ENCODE measurements at places on chromosomes 12 and 14.

DNA sequence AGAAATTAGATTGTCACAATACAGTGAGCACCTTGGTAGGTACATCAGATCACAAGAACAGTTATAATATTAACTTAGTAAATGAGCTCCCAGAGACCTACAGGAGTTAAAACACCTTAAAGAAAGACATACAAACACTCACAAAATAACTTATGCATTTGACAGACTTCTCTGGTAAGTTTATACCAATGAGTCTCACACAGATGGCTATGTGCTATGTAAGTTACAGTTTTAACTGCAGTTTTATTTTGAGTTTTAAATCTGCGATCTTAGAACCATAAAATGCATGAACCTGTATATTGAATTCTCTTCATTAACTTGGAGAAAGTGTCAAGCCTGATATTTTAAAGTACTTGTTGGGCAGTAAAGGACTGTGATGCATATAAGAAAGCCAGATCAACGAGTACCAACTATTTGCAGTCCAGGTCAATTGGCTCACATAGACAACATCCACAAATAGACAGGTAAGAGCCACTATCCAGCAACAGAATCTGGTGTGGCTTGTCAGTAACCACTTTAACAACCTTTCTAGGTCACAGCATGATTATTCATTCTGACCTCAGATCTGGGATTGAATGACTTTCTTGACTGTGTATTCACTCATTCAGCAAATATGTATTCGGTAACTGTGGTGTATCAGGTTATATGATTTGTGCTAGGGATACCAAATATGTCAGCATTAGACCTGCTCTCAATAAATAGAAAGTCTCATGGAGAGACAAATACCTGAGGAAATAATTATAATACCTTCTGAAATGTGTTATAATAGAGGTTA is 856.6 kb upstream of the MGAT4C start:
- DNase-seq: no peak

DNA sequence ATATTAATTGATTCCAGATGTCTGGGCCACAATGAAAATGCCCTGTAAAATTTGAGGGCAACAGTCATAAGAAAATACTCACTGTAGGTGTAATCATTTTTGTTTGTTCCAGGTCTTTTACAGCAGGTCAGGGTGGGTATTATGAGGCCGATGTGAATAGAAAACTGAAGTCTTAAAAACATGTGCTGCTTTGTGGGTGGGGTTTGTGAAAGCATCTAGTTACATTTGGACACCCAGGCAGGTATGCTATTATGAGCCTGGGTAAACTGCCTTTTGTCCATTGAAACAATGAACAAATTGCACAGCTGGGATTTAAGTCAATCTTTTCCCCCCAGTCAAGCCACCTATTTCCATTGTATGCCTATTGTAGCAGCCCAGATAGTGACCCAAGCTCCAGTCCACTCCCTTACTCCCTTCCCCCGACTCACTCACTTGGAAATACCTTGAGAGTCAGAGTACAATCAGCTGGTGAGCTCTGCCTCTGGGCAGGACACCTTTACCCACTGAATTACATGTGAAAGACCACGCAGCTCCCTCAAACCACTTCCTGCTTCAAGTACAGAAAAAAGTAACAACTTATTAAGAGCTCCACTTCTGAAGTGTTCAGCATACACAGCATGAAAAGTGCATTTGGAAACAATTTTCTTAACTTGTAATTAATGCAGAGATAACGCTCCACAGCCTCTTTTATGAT is 1.8 kb downstream of the IGF1 start:
- DNase-seq: peak; percentile 40

- peak; percentile 18 for DNase-seq
These were observed 319 bp downstream of the GALNT6 start for GRCh38 chr12:51390891-51391282.

GRCh38 chr12:11752403-11753149 is 103.1 kb downstream of the ETV6 start:
- no peak for DNase-seq

- no peak for DNase-seq
These were observed 518 bp upstream of the OSBPL8 start for GRCh38 chr12:76560086-76560491.

GRCh38 chr12:127360580-127360979 is 906.4 kb upstream of the TMEM132C start:
- no peak for DNase-seq

DNA sequence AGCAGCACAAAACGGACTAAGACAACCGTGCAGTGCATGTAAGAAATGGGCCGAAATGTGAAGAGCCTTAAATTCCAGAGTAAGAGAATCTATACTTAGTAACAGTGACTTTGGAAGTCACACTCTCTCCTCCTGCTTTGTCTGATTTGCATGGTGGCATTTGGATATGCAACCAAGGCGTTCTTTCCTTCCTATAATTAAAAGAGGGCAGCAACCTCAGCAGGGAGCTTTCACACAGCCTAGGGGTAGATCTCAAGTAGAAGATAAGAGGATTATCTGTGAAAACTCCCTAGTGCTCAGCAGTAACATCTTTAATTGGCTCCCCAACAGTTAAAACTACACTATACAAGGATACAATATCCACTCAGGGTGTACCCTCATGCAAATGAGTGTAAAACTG is 16.5 kb downstream of the GMFB start:
- DNase-seq: no peak

- DNase-seq: no peak
These were observed 24.7 kb downstream of the TRAPPC6B start for GRCh38 chr14:39145266-39145966.

DNA sequence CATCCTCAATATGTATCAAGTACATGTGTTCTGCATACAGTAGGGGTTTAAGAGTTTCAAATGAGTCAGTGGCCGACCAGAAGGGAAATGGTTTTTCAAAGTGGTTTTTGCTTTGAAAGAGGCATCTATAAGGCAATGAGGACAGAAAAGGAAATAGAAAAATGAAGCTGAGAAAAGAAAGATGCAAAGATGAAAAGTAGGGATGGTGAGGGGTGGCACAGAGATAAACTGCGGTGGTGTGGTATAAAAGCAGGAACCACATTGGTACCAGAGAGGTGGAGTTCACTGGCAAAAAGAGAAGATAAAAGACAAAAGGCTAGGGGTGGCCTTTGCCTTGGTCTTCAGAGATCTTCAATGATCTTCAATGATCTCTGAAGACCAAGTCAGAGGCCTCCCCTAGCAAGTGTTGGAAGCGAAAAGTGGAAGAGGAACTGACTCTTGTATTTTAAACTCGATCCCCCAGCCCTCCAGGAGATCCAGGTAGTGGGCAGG is 144.0 kb upstream of the KRR1 start:
- no peak for DNase-seq

DNA sequence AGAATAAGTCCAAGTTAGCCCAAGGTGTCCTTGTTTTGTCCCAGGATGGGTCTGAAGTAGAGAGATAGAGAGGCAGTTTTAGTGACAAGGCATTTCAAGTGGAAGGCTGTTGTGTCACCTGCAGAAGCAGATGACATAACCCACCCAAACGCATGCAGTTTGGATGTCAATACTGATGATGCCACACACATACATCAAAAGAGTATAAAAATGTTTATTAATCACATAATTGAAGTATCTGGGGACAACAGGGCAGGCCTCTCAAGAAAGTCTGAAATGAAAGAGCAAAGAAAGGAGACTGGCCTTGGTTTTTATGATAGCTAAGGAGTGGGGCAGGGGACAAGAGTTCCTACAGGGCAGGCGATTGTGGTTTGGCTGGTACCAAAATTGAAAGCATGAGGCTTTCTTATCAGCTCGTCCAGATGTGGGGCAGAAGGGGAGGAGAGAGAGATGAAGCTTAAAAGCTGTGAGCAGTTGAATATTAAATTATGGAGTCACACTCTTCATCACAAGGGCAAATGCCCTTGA is 78.4 kb upstream of the TSPAN8 start:
- no peak for DNase-seq

DNA sequence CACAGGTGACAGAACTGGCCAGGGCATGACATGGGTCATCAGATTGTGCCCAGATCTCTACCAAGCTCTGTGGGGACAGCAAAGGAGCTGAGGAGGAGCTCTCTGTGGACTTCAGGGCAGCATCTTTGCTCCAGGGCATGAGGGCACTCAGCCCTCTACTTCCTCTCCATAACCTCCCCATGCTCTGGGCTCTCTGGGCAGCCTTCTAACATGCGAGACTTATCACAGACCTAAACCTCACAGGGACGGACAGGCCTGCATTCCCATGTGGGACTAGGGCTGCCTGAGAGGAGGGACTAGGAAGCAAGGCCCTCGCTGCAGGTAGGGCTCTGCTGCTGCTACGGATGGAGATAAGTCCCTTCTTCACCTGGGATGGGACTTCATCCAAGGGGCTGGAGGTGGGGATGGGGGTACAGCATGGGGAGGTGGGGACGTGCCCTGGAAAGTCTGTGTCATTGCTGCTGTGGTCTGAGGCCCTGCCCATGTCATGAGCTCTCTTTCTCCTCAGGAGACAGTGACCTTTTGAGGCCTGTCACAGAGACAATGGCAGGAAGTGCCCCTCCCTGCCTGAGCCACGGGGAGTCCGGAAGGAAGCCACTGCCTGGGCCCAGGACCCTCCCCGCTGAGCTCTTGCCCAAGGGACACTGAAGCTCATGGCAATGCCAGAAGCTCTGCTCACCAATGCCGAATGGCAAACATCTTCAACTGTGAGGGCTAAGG is 44.1 kb downstream of the PITPNM2 start:
- no peak for DNase-seq

DNA sequence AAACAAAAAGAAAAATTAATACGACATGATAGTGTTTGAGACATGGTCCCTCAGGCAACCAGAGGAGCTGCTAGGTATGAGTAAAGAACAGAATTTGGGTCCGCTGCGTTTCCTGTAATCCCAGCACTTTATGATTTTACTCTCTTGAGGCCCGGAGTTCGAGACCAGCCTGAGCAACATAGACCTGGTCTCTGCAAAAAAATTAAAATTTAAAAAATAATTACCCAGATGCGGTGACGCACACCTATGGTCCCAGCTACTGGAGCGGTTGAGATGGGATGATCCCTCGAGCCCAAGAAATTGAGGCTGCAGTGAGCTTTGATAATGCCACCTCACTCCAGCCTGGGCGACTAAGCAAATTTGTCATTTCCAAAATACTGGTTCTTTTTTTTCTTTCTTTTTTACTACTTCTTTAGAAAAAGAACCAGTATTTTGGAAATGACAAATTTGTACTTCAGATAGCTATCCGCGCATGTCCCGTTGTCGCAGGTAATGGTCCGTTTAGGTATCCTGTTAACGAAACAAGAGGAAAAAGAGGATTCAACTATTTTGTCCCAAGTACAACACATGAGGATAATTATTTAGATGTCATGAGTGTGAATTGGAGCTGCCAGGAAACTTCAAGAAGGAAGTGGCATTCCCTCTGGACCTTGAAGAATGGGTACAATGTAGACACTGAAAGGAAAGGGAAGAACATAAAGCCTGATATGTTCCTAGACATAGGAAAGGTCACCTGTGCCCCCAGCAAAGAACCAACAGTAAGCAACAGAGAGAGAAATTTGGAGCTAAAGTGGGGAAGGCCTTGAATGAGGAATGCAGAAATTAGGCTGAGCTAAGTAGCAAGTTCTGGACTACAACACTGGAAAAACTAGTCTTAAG is 1.2 kb upstream of the HECTD1 start:
- no peak for DNase-seq

- no peak for DNase-seq
These were observed 64.9 kb downstream of the TMX1 start for GRCh38 chr14:51304941-51305340.

DNA sequence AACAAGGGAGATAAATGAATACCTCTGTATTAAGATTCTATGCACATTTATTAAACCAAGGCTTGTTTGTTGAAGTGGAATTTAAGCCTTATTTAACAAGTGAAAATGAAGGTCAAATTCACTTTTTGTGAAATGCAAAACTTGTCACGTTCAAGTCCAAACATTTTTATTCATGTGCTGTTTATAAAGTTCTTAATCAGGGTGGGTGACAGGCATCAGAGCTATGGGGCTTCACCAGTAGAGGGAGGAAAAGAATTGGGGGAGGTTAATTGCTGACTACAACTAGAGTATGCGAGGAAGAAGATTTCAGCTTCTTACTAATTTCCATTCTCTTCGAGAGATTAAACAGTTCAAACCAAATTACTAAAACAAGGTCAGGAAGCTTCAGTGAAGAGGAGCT is 9.7 kb downstream of the MOK start:
- no peak for DNase-seq

DNA sequence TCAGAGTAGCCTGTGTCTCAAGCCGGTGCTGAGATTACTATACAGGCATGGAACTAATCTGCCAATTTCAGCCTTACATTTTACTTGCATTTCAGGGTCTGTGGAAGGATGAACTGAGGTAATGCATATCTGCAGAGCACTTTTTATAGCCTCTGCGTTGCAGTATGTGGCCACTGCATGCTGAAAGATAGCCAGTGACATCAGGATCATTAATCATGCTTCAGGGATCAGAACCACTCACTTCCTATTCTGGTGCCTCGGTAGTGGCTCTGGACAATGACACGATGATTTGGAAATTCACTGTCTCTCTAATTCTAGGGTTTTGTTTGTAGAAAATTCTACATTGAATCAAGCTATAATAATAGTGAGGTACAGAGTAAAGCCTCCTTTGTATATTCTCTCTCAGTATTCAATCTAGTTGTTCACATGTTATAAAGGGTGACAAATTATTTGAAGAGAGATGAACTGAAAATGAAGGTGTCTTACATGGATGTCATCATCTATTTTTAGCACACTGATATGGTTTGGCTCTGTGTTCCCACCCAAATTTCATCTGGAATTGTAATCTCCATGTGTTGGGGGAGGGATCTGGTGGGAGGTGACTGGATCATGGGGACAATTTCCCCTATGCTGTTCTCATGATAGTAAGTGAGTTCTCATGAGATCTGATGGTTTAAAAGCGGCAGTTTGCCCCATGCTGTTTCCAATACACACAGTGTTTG is 554.3 kb upstream of the MIS18BP1 start:
- no peak for DNase-seq

- DNase-seq: no peak
These were observed 604 bp downstream of the GLIPR1 start for GRCh38 chr12:75481013-75481705.

DNA sequence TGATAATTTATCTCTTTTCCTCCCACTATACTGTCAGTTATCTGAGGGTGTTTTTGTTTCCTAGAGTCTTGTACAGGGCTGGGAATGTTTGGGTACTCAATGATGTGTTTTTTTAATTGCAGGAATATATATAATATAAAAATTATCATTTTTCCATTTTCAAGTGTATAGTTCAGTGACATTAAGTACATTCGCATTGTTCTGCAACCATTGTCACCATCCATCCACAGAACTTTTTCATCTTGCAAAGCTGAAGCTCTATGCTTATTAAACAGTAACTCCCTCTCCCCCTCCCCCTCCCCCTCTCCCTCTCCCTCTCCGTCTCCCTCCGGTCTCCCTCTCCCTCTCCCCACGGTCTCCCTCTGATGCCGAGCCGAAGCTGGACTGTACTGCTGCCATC is 93.0 kb upstream of the MANSC4 start:
- no peak for DNase-seq

Measured in iPS-NIHi11 (cell line).